ENCODE measurements at places on chromosomes 2 and 18. TPM values are rescaled to one million over a fixed set of nuclear protein-coding genes. Genes with fewer than 3 reads are reported as not detected.

DNA sequence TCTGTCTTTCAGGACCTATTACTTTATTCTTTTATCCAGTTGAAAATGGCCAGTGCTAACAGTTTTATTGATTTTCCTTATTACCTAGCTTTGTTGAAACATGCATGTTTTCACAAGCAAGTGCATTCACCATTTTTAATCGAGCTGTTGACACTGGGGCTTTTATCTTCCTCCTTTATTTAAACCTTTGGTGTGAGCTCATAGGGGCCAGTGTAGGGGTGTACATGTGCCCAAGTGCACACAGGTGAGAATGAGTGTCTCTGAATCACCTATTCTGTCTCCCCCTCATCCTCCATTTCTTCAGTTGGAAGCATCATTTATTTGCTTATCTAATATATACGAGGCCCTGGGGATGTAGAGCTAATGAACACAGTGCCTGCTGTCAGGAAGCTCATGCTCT is 199.1 kb downstream of the PRKCE start:
- DNase-seq = no peak

TBC1D8 gene
- total RNA-seq = 72.1 TPM

TMEM237 gene
- total RNA-seq = 13.5 TPM

- no peak for DNase-seq
Observed at GRCh38 chr2:42853549-42854206, 61.3 kb upstream of the HAAO start.

FAM124B gene
- total RNA-seq = 1.2 TPM

GRCh38 chr2:222494104-222494739 is 69.9 kb downstream of the SGPP2 start:
- DNase-seq = no peak

- no peak for DNase-seq
Observed at GRCh38 chr2:36733215-36733614, 36.7 kb downstream of the VIT start.

- DNase-seq = no peak
Observed at GRCh38 chr18:66599190-66599589, 4.7 kb downstream of the CDH19 start.

- no peak for DNase-seq
Observed at GRCh38 chr2:30865243-30865642, 58.0 kb upstream of the CAPN13 start.

DNA sequence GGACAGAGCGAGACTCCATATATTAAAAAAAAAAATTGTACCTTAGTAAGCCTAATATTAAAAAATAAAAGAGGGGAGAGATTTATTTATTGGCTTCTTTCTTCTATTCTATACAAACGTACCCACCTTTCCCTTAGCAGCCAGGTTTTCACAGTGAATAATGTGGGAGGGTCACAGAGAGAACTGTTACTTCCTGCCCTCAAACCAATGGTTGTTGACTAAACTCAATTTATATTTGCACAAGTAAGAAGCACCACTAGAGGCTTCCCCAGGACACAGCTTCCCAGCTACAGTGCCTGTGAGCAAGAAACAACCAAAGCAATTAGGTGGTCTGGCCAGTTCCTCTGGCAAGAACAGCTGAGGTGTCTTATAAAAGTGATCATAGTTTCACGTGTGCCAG is 28.9 kb upstream of the GALR1 start:
- no peak for DNase-seq

DNA sequence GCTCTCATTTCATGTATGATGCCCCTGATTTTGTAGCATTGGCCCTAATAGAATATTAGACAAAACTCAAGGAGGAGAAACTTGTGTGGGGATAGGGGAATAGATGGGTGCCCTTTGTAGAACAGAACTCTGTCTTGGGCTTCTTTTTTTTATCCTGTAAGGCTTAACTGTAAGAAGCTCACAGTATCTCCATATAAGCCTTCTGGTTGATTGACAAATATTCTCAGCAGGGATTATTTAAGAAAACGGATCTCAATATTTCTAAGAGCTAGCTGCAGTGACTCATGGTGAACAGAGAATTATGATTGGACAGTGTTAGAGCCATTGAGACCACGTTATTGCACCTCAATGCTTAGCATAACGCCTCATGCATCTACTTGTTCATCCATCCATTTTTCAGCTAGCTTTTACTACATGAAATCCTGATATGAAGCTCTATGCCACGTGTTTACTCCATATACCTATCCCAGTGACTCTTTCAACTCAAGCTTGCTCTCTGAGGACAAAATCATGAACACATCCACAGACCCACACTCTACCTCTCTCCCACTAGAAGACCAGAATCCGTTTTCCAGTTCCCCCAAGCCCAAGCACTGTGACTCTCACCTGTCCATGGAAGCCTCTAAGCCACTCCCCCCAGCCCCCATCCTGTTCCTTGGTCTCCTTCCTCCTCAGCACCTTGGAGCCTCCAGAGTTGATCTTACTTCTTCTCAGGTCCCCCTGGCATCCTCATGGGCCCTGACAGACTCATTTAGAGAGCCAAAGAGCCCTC is 99.2 kb downstream of the BCL2L11 start:
- DNase-seq = no peak

UPP2 gene
- total RNA-seq = not detected

IL1R2 gene
- total RNA-seq = 2.3 TPM

DNA sequence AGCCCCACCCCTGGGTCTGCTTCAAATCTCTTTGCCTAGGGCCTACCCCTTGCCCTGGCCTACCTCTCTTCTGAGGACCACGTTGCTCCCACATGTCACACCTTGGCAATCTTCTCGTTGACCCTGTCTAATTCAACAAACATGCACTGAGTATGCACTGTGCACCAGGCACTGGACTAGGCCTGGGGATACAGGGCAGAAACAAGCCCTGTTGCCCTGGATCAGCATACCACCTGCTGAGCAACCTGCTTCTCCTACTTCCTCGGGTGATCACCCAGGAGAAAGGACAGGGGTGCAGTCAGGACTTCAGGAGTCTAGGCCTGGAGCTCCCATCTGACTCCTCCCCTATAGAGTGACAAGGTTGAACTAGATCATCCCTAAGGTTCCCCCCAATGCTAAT is 9.7 kb downstream of the WNT10A start:
- no peak for DNase-seq

DNA sequence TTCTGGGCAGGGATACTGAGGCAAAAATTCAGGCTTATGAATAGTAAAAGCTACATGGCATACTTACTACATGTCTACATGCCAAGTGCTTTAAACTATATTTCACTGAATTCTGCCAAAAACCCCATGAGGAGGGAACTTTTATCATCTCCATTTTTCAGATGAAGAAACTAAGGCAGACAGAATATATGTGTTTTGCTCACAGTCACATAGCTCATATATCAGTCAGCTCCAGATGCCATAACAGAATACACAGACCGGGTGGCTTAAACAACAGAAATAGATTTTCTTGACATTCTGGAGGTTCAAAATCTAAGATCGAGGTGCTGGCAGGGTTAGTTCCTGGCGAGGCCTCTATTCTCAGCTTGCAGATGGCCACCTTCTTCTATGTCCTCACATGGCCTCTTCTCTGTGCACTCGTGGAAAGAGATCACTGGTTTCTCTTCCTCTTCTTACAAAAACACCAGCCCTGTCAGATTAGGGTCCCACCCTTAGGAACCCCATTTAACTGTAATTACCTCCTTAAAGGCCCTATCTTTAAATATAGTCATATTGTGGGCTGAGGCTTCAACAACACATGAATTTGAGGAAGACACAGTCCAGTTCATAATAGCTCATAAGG is 27.1 kb upstream of the CREB1 start:
- DNase-seq = no peak

SPHKAP gene
- 0.03 TPM for total RNA-seq

IFIH1 gene
- 15.9 TPM for total RNA-seq

DNA sequence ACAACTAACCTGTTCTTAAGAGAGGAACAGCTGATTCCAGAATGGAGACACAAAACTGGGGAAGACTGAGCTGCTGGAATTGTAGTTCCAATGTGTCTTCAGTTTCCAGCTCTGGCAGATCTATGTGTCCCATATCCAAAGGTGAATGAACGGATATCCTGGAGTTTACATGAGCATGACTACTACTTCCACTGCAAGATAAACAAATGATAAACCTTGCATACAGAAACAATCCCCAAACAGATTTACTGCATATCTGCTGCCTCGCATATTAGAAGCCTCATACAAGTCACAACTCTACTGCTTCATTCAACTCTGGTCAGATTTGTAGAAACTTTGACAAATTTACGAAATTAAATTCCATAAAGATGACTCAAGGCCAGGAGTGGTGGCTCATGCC is 15.0 kb downstream of the RTTN start:
- no peak for DNase-seq

DNA sequence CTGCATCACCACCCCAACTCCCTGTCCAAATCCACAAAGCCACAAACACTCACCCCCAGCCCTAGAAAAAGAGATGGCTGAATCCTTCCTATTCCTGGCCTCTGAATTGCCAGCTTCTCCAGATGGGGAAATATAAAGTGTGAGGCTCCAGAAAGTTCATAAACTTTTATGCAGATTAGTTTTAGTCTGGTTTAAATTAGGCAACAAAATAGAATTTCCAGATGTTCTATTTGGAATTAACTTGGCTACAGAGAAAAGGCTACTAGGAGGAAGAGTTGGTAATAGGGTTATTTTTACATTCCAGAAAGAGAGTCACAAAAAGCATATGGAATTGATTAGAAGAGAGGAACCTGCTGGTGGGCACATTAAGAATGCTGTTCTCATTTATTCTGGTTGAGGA is 56.0 kb downstream of the EN1 start:
- no peak for DNase-seq

TMEM200C gene
- 6.1 TPM for total RNA-seq

DNA sequence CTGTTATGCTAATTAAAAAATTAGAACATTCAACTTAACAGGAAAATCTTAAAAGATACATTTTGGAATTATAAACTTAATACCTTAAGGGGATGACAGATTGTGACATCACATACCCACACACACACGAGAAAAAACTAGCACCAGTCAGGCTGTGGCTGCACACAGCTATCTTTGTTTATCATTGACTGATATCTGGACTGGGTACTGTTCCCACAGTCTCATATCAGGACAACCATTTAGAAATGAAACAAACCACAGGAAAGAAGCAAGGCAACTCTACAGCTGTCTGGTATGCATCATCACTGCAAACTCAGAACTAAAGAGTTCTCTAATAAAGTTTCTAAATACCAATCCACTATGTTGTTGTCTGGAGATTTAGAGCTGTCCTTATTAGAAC is 210.9 kb upstream of the SMAD7 start:
- no peak for DNase-seq

DNA sequence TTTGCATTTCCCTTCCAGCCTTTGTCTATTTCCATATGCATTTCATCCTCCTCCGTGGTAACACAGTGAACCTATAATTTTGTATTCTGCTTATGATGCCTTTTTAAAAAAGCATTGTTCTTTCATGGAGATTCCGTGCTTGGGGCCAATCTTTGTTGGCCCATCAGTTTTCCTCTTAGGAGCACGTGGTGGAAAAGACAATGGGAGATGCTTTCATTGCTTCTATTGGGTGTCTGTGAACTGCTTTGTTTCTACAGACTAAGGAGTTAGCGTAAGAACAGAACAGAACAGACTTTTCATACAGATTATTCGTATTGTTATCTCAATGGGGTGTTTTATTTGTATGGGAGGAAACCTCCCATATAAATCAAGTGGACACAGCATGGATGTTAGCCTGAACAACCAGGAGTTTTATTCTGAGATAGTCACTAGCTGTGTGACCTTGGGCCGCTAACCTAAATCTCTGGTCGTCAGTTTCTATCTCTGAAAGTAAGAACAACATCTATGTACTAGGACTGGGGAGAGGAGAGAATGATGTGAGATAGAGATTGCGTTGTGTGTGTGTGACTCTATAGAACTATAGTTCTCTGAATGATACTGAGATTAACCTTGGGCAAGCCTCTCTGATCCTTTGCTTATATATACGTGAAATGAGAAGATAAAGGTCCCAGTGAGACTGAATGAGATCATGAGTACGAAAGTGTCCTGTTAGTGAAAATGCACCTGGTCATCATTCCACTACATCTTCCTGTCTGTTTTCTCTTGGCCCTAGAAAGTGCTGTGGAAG is 22.9 kb upstream of the YWHAQ start:
- DNase-seq = no peak

SERPINB11 gene
- not detected for total RNA-seq

- DNase-seq = no peak
Observed at GRCh38 chr2:34241905-34242762, 643.0 kb upstream of the FAM98A start.

- DNase-seq = no peak
Observed at GRCh38 chr2:17869128-17869527, 9.3 kb upstream of the KCNS3 start.

GRCh38 chr2:47437287-47437686 is 34.3 kb downstream of the MSH2 start:
- DNase-seq = no peak

GRCh38 chr18:36187193-36187825 is at the start of gene MOCOS:
MOCOS (plus strand) TSS chr18:36187497; CDS start chr18:36187540, 43 bp downstream.
- DNase-seq = peak; percentile 84

DNA sequence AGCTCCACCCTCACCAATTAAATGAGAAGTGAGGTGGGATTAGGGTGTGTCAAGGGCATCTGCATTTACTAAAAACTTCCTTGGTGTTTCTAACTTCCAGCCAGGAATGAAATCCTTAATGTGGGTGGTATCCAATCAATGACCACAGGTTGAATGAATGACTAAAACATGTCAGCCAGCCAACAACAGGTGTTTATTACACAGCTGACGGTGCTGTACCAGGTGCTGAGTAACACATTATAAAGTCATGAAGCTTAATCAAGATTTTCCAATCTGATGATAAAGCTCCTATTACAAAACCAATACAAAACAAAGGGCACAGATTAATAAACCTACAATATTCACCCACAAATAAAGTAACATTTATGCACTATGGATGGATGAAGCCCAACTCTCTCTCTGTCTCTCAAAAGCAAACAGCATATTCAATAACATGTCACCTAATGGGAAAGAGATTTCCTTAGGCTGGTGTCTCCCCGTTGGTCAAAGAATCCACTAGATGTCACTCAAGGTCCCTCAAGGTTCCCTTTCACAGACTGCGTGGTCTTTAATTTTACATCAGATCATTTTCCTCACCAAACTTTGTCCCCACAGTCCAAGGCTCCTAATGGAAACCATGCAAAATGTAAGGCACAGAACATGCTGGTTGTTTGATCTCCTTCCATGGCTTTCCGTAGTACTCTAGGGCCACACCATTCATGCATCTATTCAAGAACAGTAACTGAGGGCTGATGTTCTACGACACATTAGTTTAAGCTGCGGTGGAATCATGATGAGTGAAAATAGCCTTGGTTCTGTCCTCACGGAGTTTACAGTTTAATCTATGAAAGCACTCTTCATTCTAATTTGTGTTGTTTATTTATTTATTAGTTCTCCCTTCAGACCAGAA is 6.4 kb upstream of the PTPN4 start:
- no peak for DNase-seq

GRCh38 chr2:12620759-12621158 is 96.0 kb upstream of the TRIB2 start:
- no peak for DNase-seq

EPHA4 gene
- total RNA-seq = 9.0 TPM

GRCh38 chr2:226077031-226077430 is 677.5 kb downstream of the NYAP2 start:
- DNase-seq = no peak

Measured in mucosa of gallbladder (tissue), 1 donor.